ENCODE measurements at places on chromosomes 6 and 20.

DNA sequence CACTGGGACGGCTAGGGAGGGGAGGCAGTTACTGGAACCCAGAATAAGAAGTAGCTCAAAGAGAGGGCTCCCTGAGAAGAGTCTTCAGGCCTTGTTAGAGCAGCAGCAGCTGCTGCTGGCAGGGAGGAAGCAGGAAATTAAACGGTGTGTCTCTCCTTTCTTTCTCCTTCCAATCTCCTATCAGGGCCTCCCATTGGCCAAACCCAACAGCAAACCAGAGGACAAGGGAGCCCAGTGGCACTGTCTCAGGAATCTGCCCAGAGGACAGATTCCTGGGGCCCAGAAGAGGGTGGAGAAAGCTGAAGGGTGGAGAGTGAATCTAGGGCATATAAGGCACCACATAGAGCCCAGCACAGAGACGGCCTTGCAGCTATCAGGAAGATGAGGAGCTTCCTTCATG lies 10.2 kb downstream of the BTN3A1 start:
- no peak for DNase-seq

DNA sequence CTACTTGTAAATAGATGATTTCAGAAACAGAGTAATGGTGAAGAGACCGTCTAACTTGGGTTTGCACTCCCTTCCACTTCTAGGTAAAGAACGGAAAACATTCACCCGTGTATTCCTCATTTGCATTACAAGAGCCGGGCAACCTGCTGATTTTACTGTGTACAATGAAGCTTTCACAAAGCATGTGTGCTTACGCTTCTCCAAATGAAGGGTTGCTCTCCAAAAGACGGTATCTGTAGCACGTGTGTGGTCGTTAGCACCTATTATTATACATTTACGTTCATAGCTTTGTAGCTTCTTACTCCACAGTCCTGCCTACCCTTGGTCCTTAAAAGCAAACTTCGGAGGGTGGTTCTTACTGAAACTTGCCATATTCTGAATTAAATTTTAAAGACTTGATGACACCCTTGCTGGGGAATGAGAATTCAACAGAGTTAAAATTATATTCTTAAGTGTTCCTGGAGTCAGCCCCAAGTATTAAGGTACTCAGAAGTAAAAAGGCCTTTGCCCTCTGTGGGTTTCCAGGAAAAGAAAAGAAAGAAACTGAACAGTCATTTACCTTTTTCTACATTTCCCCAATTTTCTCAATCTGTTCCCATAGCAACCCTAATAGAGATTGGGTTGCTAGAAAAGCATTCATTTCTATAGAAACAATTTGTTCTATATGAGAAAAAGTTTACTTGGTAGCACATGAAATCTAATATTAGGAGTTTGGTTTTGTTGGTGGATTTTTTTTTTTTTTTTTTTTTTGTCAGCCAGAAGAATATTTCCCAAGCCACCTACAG lies 61.9 kb upstream of the KCNG1 start:
- DNase-seq, result no peak

GRCh38 chr20:36117638-36118037 lies 36.9 kb upstream of the EPB41L1 start:
- DNase-seq, result no peak

- DNase-seq, result no peak
These were observed 1.8 kb upstream of the TTLL2 start for GRCh38 chr6:167323111-167323510.

DNA sequence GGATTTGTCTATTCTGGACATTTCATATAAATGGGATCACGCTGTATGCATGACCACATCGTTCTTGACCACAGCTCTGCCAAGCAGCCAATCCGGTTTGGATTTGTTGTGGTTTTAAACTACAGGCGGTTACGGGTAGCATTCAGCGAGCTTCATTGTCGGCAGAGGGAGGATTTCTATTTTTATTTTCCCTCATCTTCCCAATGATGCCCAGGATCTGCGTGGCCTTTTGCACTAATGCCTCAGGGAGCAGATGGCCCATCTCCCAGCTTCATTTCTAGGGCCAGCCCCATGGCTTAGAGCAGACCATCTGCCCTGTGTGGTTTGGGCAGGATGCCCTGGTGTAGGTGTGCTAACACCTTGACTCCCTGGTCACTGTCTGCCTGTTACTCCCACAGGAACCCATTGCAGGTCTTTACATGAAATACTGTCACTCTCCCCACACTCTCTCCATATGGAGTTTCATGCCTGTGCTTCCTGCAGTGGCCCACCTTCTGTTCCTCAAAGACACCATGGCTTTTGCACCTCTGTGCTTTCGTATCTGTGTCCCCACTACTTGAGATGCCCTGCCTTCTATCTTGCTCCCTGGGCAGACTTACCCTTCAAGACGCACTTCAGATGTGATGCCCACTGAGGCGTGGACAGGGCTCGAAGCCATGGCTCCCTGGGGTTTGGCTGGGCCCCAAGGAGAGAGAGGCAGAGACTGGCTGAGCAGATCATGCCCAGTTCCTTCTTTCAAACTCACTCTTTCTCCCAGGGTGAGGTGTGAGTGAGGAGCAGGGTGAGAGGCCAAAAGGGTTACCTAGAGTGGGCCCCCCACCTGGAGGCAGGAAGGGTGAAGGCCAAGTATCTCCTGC lies 26.0 kb downstream of the SDCBP2 start:
- peak; percentile 31 for DNase-seq

GRCh38 chr20:16145919-16146318 lies 427.3 kb downstream of the KIF16B start:
- no peak for DNase-seq

DNA sequence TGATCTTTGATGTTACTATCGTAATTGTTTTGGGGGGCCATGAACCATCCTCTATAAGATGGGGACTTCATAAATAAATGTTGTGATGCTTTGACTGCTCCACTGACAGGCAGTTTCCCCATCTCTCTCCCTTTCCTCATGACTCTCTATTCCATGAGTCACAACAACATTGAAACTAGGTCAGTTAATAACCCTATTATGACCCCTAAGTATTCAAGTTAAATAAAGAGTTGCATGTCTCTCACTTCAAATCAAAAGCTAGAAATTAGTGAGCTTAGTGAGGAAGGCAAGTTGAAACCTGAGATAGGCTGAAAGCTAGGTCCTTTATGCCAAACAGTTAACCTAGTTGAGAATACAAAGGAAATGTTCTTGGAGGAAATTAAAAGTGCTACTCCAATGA lies 491.0 kb downstream of the HAO1 start:
- no peak for DNase-seq

- DNase-seq, result no peak
These were observed 14.9 kb downstream of the ADTRP start for GRCh38 chr6:11763460-11764249.

GRCh38 chr6:72406517-72406916 lies 215.3 kb upstream of the KCNQ5 start:
- DNase-seq, result no peak

DNA sequence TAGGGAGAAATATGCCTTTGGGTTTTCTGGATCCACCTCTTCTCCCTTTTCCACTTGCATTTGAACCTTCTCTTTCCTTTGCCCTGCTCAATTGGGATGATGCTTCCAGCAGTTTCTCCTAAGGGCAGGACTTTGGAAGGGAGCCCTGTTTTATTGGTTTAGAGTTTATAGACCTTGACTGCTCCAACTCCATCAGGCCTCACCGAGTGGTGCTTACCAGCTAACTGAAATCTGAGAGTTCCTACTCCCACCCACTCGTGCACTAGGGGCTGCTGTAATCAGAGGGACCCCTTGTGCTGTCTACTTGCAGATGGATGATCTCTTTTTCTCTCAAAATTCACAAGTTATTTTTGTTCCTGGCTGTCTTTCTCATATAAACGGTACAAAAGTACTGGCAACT lies 121.3 kb upstream of the SLC22A16 start:
- DNase-seq, result no peak

DNA sequence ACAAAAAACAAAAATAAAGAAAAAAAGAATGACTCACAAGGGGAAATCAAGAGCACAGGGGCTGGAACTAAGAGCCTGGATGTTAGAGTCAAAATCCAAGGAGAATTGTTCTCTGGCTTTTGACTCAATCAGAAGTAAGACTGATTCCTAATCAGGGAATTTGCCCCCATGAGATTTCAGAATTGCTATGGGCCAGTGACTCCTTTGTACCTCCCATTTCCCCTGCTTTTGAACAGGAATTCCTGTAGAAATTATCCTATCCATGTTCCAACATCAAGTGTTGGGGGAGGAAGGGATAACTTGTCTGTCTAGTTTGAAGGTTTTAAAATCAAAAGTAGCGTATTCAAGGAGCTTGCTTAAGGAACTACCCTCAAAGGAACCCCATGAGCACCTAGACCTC lies 396.7 kb downstream of the CDC5L start:
- DNase-seq, result no peak

GRCh38 chr6:107784669-107785068 lies 39.4 kb downstream of the SCML4 start:
- no peak for DNase-seq

DNA sequence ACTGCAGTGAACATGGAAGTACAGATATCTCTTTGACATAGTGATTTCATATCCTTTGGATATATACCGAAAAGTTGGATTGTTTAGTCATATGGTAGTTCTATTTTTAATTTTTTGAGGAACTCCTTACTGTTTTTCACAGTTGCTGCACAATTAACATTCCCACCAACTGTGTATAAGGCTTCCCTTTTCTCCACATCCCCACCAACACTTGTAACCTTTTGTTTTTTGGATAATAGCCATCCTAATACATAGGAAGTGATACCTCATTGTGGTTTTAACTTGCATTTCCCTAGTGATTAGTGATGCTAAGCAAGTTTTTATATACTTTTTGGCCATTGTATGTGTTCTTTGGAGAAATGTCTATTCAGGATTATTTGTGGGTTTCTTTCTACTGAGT lies 45.1 kb upstream of the TENT5A start:
- DNase-seq, result no peak

DNA sequence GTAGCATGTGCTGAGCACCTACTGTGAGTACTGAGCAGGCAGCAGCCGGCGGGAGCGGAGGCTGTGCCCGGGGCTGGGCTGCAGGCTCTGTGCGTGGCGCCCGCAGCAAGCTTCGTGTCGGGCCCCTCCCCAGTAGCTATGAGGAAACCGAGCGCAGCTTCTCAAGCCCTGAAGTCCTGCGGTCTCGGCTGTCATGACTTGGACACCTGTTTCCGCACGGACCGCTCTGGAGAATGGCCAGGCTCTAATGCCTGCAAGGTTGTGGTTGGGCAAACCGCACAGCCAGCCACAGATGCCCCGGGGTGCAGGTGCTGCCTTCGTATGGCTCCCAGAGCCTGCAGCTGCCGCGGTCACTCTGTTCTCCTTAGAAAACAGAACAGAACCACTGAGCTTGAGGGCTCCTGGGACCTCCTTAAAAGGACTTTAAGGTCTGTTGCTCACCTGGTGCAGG lies 33.7 kb downstream of the PYGB start:
- DNase-seq, result no peak

DNA sequence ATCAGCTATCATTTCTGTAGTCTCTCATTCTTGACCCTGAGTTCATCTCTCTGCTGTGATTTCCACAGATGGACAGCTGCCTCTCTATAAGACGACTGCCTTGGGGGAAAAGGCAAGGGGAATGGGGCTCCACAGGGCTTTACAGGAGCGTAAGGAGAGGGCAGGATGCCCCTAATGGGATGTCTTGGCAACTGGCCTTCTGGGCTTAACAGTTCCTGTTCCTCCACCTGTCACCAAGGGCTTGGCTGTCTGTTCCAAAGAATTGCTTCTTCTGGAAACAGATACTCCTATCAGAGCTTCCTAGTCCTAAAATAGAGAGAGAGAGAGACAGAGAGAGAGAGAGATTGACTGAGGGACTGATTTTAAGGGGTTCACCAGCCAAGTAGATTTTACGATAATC lies 181.9 kb downstream of the TMEM200A start:
- no peak for DNase-seq

- no peak for DNase-seq
These were observed 168.5 kb downstream of the DHX35 start for GRCh38 chr20:39130627-39131026.

GRCh38 chr20:49854190-49854875 lies 41.7 kb downstream of the SLC9A8 start:
- no peak for DNase-seq

- DNase-seq, result no peak
These were observed 128.6 kb upstream of the PRND start for GRCh38 chr20:4593149-4593525.

DNA sequence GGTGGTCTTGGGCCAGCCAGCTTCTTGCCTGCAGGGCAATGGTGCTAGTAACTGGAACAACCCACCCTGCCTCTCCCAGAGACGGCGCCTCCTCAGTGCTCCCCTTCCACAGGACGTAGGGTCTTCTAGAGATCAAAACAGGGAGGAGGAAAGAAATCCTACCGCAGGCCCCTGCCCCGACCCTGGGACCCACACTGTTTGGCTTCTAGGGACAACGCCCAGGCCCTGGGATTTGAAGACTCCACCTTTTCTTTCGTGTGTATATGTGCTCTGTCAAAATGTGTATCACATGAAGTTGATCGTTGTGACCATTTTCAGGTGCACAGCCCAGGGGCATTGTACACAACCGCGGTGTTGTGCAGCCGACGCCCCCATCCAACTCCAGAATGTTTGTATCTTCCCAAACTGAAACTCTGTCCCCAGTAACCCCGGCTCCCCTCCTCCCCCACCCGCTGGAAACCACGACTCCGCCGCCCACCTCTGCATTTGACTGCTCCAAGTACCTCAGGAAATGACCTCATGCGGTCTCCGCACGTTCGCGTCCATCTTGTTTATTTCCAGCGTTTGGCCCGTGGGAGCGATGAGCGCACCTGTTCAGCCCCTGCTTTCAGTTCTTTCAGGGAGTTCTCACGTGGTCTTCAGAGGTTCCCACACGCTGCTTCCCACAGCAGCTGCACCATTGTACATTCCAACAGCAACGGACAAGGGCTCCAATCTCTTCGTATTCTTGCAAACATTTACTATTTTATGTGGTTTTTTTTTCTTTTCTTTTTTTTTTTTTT lies 3.4 kb upstream of the BHLHE23 start:
- peak; percentile 48 for DNase-seq

DNA sequence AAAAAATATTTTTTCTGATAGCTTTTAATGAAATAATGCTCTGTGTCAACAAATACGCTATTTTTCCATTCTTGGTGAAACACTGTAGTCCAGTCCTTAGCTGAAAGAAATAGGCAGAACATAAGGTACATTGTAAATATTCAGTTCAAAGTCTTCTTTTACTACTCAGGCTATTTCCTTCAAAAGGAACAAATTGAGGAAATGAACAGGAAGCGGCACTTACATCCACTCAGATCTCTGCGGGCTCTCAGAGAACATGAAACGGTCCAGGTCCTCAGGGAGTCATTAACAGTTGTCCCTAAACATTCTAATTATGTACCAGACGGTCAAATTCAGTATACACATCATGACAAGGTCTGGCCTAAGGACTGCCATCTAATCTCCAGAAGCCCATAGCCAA lies 212.6 kb downstream of the KIF16B start:
- no peak for DNase-seq

DNA sequence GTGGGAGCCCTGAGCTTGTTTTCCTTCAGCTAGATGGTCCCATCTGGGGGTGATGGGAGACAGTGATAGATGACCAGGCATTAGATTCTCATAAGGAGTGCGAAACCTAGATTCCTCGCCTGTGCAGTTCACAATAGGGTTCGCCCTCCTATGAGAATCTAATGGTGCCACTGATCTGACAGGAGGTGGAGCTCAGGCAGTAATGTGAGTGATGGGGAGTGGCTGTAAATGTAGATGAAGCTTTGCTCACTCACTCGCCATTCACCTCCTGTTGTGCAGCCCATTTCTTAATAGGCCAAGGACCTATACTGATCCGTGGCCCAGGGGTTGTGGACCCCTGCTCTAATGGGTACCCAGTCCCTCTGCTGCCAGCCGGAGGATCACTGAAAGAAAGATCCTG lies 20.7 kb upstream of the KCNB1 start:
- DNase-seq, result no peak

- DNase-seq, result no peak
These were observed 110.8 kb downstream of the ERMARD start for GRCh38 chr6:169862043-169862891.

GRCh38 chr6:82507112-82507511 lies 143.5 kb downstream of the TPBG start:
- DNase-seq, result no peak
